Sigmoid colon (tissue), 7 donors: ENCODE measurements at places on chromosomes 3 and 15. TPM values are rescaled to one million over a fixed set of nuclear protein-coding genes. Genes with fewer than 3 reads are reported as not detected.

Gene PRSS50
- 1.1 TPM for total RNA-seq

Gene FOXB1
- not detected for total RNA-seq

Gene ROPN1
- not detected for total RNA-seq

Gene CCR9
- total RNA-seq = not detected

Gene EBLN2
- total RNA-seq = 4.8 TPM

Gene DIS3L
- total RNA-seq = 29.5 TPM

Gene TEX55
- not detected for total RNA-seq

Gene CFAP100
- not detected for total RNA-seq

Gene NMB
- 7.9 TPM for total RNA-seq

Gene STRIT1
- total RNA-seq = not detected

Gene PARP15
- total RNA-seq = 2.0 TPM

Gene ATP13A5
- total RNA-seq = not detected

Gene DUSP7
- total RNA-seq = 7.1 TPM

Gene ADAMTS9
- total RNA-seq = 45.4 TPM

Gene MCTP2
- total RNA-seq = 4.4 TPM

Gene ZNF501
- 5.8 TPM for total RNA-seq

Gene ADAMTS7
- total RNA-seq = 1.6 TPM

Gene LRRN1
- 0.28 TPM for total RNA-seq

Gene TRPM1
- not detected for total RNA-seq

Gene SLC27A2
- total RNA-seq = not detected

Gene PPM1L
- 33.5 TPM for total RNA-seq

Gene TERC
- total RNA-seq = 111 TPM

Gene SAMMSON
- 0.82 TPM for total RNA-seq

Gene SCG3
- 1.8 TPM for total RNA-seq

Gene PYGO1
- 20.7 TPM for total RNA-seq

Gene MUSTN1
- 4.4 TPM for total RNA-seq

Gene TM6SF1
- 2.8 TPM for total RNA-seq

Gene SPINK8
- not detected for total RNA-seq

Gene CYP1A1
- total RNA-seq = not detected

Gene PIGZ
- 8.7 TPM for total RNA-seq

Gene MEX3B
- total RNA-seq = 4.3 TPM

Gene PLA2G4B
- total RNA-seq = 5.0 TPM
